Right lobe of liver (tissue), 6 donors: ENCODE measurements at places on chromosomes 3 and 15. TPM values are rescaled to one million over a fixed set of nuclear protein-coding genes. Genes with fewer than 3 reads are reported as not detected.

CPNE4 gene
- not detected for total RNA-seq

HTR3E gene
- not detected for total RNA-seq

FSIP1 gene
- 0.07 TPM for total RNA-seq

TRAT1 gene
- total RNA-seq: not detected
